ENCODE measurements at places on chromosomes 11 and 22. TPM values are rescaled to one million over a fixed set of nuclear protein-coding genes. Genes with fewer than 3 reads are reported as not detected.

DNA sequence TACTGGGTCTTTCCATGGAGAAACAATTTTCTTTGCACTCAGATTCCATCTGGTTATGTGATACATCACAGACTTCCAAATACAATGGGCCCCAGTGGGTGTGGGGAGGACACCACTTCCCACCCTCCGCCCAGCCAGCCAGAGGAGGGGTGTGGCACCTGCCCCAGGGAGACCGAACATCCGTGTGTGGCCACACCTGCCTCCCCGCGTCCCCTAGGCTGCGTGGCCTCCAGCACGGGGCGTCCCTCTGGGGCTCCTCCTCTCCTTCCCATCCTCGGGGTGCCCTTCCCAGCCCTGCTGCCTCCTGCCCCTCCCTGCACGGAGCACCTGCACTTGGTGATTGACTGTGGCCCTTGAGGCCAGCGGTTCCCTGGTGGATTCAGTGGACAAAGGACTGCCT lies 49.1 kb downstream of the CERK start:
- no peak for DNase-seq

BATF2 gene
- 4.2 TPM for total RNA-seq

DNA sequence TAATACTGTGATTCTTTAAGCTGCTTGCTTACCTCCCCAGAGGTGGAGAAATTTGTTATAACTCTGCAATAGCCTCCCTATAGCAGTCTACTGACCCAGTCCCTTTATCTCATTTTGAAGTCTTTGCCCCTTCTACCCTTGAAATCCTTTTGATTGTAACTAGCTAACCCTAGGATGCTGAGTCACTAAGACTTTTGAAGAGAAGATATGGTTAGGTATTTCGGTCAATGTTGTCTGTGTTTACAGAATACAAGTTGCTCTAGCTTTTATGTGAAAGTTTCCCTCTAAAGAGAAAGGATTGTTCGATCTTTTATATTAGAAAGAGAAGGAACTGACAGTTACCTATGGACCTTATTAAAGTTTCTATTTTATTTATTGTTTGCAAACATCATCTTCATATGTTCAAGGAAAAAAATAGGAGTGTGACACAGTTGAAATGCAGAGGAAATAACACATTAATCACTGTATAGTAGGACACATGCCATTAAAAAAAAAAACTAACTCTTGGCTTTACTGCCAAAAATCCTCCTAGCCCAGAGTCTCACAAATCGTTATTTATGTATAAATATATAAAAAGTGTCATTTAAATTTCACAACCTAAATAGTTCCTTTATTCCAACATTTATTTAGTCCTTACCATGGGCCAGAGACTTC lies 3.1 kb downstream of the HYLS1 start:
- no peak for DNase-seq

GRCh38 chr22:29206372-29207242 lies 911 bp downstream of the EMID1 start:
- no peak for DNase-seq

DNA sequence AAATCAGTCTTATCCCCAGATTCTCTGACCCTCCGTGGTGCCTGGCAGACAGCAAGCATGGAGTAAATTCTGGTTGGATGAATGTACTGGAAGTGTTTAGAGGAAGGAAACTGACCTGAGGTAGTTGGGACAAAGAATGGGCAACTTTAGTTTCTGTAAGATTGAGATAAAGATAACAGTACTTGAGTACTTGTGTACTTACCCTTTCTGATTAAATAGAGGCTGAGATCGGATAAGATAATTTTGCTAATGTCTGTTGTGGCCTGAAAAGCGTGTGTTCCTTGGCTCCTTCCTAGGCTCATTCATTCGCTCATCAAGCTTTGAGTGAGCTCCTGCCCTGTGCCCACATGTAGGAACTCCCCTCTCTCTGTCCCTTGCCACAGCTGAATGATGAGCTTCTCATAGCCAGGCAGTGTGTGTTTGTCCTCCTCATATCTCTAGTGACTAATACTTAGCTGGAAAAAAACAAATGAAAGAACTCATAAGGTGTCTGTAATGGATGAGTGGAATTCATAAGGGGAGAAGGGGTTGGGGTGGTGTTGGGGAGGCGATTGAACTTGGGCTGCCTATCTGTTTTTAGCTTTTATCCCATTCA lies 118.1 kb downstream of the DBX1 start:
- DNase-seq, result no peak

DNA sequence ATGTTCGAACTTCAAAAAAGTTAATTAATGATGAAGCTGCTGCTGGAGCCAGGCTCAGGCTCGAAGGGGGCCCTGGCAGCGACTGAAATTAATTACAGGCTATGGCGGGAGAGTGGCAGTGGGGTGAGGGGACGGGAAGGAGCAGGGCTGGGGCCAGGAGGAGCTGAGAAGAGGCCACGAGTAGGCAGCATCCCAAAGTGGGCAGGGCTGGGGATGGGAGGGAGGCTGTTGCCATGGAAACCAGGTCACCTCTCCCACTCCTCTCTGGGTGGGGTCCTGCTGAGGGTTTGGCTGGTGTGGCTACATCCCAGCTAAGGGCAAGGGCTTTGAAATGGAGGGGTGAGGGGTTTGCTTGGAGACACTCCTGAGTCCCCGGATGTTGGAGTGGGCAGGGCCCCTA lies 23.9 kb downstream of the CACNA1I start:
- no peak for DNase-seq

HYLS1 gene
- total RNA-seq, result 2.8 TPM

- DNase-seq, result peak; percentile 58
These were observed 8.5 kb upstream of the CHRDL2 start for GRCh38 chr11:74739546-74740270.

- peak; percentile 92 for DNase-seq
These were observed 33.8 kb downstream of the EHF start for GRCh38 chr11:34654483-34655334.

PRG3 gene
- total RNA-seq, result not detected

DNA sequence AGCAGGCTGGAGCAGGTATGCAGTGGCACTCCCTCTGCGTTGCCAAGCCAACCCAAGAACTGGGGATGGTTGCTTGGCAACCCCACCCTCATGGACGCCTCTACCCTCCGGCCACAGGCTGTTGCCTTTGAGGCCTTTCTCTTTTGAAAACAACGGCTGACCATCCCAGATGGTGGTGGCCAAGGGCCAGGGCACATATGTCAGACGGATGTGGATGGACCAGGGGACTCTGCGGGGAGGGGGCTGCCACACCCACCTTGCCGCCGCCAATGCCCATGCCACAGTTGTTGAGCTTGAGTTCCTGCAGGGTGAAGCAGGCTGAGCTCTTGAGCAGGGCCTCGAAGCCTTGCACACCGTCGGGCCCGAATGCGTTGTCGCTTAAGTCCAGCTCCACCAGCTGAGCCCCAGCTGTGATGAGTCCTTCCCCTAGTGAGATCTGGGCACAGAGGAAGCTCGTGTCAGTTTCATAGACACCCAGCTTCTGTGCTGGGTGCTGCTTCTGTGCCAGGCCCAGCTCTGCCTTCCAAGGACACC lies 21.5 kb downstream of the RANGAP1 start:
- DNase-seq, result no peak

- no peak for DNase-seq
These were observed 50.6 kb downstream of the LGR4 start for GRCh38 chr11:27421819-27422494.

DNA sequence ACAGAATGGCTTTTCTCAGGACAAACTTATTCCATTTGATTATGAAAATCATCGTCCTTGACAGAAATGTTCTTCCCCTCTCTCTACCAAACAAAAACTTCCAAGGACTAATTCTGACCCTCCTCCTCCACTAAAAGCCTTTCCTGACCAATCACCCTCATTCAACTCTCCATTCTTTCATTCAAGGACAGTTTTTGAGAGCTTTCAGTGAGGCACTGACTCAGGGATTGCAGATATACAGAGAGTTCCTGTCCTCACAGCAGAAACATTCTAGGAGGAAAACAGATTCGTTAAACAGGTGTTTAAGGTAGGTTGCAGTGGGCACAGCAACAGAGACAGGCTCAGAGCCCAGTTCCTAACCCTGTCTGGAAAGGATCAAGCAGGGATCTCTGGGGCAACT lies 41.5 kb downstream of the OR4D9 start:
- DNase-seq, result peak; percentile 56

- DNase-seq, result no peak
These were observed 734.3 kb upstream of the ARHGAP42 start for GRCh38 chr11:99952816-99953215.

PANX2 gene
- total RNA-seq, result 0.26 TPM

CYTH4 gene
- 21.3 TPM for total RNA-seq

DNA sequence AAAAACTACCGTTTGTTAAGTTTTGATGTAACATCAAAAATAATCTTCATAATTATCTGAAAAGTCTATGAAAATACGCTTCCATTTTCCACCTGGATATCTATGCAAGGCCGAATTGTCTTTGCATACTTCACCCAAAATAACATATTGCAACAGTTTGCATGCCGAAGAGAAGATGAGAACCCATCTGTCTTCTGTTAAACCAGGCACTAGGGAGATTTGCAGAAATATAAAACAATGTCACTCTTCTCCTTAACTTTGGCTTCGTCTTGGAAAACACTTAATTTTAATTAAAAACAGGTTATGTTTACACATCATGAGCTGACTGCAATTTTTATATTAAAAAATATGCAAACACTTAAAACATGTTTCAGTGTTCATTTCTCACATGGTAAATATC lies 1325.8 kb downstream of the TBC1D22A start:
- no peak for DNase-seq

GRCh38 chr22:47174671-47175112 lies 412.2 kb downstream of the TBC1D22A start:
- DNase-seq, result peak; percentile 10

DNA sequence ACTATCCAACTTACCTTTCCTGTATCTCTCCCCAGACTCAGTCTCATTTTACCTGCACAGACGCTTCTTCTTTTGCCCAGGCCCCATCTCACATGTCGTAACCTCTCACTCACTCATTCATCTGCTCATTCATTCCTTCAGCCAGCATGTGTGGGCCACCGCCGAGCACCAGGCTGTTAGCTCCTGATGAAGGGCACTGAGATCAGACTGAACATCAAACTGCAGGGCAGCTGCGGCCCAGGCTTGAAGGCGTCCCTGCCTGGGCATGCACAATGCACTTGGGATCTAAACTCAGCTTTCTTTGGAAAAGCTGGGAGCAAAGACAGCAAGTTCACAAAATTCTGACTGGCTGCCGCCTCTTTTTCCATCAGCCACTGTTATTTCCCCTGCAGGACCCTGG lies 1456.3 kb downstream of the BRD1 start:
- no peak for DNase-seq

GRCh38 chr11:27507557-27508322 lies 1.2 kb upstream of the LIN7C start:
- no peak for DNase-seq

- no peak for DNase-seq
These were observed 85.1 kb downstream of the BARX2 start for GRCh38 chr11:129460714-129461113.

- DNase-seq, result no peak
These were observed 19.0 kb downstream of the ZFTA start for GRCh38 chr11:63749624-63750023.

DNA sequence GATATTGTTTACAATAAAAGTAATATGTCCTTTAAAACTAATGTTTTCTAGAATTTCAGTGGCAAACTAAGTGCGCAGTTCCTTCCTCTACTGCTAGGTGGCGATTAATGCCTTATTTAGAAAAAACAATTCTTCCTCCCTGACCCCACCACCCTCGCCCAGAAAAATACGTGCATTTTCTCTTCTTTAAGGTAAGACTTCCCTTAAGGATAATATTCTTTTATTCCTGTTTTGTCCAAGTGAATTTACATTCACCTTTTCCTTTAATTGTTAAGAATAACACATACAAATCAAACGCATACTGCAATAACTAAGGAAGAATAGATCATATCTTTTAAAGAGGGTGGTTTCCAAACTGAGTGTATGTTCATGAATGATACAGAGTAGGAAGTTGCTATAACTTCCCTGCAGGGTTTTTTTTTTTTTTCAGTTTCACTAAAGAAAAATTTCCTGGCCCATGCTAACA lies 17.0 kb upstream of the PSMA1 start:
- DNase-seq, result no peak

GRCh38 chr22:19419086-19419463 lies 12.5 kb downstream of the HIRA start:
- peak; percentile 28 for DNase-seq

DNA sequence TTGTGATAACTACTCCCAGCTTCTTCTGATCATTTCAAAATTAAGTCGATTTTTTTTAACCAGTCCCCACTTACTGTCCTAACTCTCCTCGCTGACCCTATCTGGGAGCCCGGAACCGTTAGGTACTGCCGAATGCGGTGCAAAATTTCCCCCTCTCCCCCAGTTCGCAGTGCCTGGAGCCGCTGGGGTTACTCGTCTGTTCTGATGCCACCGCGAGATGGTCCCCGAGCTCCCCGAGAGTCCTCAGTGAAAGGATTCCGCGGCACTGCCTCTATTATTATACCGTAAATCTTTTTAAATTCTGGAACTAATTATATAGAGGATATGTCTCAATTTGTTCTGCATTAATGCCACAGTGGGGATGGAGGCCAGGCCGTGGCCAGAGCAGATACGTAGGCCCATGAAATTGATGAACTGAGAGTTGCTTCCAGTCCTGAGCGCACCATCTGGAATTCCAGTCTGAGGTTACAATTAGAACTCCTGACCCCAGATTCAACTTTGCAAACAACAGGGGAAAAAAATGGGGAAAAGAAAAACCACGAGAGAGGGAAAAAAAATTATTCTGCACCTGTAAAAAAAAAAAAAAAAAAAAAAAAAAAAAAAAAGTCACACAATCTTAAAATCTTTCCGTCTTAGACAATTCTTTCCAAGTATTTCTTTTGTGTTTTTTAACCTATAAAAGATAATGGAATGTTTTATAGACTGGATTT lies 4.3 kb upstream of the WT1 start:
- DNase-seq, result no peak

CCDC88B gene
- 10.4 TPM for total RNA-seq

TRPM5 gene
- total RNA-seq, result 1.6 TPM

DNA sequence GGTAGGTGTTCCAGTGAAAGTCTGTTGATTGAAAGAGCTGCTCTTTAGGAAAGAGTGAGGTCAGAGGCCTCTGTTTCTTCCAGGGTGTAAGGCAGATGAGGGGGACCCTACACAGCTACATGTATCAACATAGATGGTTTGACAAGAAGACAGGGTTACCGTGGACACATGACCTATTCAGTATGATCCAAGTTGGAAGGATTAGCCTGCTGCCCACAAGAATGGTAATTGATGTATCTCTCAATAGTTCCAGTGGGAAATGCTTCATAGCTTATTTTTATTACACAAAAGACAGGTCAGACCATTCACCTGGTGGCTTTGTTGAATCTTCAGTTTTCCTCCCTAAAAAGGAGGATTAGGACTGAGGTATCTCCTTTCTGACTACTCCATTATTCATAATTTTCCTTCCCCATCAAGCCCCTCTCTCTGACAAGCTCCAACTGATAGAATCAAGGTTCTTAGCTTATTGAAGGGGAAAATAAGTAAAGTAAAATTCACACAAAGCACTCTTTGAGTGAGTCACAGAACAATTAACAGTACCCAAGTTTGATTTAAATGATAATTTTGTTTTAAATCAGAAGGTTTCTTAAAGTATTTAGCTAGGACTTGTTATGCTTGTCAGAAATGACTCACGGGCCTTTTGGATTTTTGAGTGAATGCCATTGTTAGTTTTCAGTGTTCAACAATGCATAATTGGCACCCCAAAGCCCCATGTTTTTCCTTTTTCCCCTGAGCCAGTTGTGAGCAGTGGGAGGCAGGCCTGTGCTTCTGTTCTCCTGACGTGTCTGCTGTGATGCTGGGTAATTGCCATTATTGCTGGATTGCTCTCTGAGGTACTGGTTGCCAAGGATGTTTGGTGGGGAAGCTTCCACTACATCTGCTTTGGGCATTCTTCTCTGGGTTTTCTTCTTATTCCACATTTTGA lies 373.2 kb downstream of the DDX10 start:
- DNase-seq, result no peak
